NCI-H187 (cell line): ENCODE measurements at places on chromosomes 16 and 17.
A peak's percentile ranks its signal among the peaks of the same experiment; 100 is the strongest.

- DNase-seq, result no peak
Measured at GRCh38 chr16:24685539-24686432, 43.7 kb upstream of the TNRC6A start.

DNA sequence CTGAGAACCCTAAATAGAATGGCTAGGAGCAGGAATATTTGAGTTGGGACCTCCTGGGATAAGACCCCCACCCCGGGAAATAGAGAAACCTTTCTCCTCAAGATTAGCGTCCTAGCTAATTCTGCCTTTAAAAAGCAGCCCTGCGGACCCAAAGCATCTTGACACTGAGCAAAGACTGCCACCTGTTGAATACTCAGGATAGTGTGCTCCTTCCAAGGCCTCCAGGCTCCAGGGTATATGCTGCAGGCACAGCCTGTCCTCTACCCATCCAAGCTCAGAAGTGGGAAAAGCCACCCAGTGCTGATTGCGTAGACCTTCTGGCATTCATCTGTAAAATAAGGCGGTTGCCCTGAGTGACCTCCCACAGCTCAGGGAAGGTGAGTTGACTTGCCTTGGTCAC, 456.2 kb upstream of the DYNLRB2 start:
- DNase-seq, result peak; percentile 33

GRCh38 chr17:4721203-4722135, 9.8 kb upstream of the MED11 start:
- no peak for DNase-seq

DNA sequence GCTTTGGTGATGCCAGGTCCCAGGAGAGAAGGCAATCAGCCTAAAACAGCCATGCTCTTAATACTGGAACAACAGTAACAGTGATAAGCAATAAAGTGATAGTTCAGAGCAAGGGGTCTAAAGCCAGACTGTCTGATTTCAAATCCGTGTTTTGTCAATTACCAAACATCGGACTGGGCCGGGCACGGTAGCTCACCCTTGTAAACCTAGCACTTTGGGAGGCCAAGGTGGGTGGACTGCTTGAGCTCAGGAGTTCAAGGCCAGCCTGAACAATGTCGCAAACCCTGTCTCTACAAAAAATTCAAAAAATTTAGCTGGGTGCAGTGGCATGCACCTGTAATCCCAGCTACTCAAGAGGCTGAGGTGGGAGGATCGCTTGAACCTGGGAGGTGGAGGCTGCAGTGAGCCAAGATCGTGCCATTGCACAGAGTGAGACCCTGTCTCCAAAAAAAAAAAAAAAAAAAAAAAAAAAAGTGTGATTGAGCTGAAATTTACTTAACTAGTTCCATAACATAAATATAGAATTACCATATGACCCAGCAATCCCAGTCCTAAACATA, 5.1 kb downstream of the COPRS start:
- no peak for DNase-seq

DNA sequence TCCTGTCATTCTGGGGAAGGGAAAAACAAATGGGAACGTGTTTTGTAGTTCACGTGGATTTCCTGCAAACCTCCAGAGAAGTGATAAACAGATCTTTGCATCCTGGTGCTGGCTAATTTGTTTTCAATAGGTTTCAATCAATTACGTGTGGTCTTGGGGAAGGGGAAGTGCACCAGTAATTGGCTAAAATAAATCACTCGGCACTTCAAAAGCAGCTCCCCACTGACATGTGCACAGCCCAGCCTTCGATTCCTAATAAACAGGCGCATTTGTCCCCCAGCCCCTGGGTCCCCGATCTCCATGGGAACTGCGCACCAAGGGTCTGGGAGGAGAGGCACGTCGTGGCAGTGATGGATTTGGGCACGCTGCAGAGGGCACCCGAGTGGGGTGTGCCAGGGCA, 112.9 kb upstream of the GSE1 start:
- DNase-seq, result no peak

- no peak for DNase-seq
Measured at GRCh38 chr16:49048557-49048956, 233.1 kb downstream of the CBLN1 start.

GRCh38 chr17:80992077-80992947, 671 bp downstream of the CHMP6 start:
- DNase-seq, result no peak

- no peak for DNase-seq
Measured at GRCh38 chr16:81817789-81818567, 38.9 kb downstream of the PLCG2 start.

DNA sequence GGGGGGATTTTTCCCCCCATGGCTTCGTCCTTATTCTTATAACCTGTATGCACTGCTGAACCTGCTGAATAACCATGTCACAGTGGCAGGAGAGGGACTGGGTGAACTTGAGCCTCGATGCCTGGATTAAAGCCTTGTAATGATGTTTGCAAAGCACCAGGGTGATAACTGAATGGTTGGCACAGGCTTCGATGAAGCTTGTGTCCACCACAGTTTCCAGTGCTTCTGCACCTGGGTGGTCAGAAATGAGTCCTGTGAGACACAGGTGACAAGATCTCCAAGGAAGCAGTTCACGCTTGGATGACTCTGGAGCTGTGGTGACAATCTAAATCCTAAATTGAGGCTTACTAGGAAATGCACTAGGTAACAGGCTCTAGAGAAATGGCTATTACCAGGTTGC, 729.3 kb downstream of the MAF start:
- no peak for DNase-seq

- DNase-seq, result no peak
Measured at GRCh38 chr17:68867759-68868516, 87.3 kb downstream of the ABCA8 start.

DNA sequence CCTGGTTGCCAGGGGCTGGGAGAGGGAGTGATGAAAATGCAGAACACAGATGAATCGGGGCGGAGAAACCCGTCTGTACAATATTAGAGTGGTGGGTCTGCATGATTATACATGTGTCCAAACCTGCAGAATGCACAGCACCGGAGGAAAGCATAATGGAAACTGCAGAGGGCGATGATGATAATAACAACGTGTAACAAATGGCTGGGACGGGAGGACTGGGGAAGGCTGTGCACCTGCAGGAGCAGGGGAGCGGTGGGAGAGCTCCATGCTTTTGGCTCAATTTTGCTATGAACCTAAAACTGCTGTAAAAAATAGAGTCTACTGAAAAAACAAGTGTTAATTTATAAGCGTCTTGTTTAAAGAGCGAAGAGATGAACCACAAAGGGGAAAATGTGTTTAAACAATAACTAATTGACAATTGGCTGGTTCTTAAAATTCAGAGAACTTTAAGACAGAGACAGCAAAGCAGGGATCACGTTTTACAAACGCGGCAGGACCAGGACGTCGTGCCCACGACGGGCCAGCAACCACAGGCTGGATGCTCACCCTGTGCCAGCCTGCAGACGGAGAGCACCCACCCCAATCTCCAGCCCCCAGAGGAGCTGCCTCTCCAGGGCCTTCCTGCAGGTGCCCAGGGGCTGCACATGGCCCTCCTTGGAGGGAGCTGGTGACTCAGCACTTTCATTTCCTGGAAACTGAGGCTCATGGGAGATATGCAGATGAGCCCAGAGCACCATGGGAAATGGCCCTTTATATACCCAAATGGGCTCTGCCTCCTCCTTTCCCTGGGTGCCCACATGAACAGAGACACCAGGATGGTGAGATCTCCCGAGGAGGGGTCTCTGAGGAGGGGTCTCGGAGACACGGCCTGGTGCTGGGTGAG, at the start of gene TEX19:
TEX19 (plus strand) TSS at position 783 of the 886 bp plus-strand sequence. CDS start 2,904 bp downstream, outside the sequence.
- no peak for DNase-seq

GRCh38 chr17:21293831-21294210, 9.3 kb downstream of the MAP2K3 start:
- no peak for DNase-seq

- no peak for DNase-seq
Measured at GRCh38 chr16:56911771-56912571, 20.0 kb upstream of the HERPUD1 start.

DNA sequence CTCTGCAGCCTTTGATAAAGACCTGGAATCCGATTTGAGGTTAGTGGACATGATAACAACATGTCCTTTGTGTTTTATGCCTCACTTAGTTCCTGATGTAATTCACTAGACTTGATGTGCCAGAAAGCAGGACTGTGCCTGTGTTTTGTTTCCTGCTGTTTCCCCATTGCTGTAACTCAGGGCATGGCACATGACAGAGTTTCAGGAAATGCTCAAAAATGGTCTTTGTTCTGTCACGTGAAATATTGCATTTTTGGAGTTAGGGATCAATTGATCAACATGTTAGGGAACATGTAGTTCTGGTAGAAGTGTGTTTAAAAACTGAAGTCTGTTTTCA, 32.8 kb downstream of the DHX38 start:
- no peak for DNase-seq

- DNase-seq, result peak; percentile 78
Measured at GRCh38 chr17:34980353-34980680, at the start of gene LIG3. LIG3 (plus strand) TSS chr17:34980512; CDS start chr17:34983006, 2,494 bp downstream.

GRCh38 chr17:41315814-41316445, 420 bp upstream of the KRTAP17-1 start:
- DNase-seq, result no peak

GRCh38 chr16:25950586-25951281, 259.0 kb downstream of the HS3ST4 start:
- no peak for DNase-seq

GRCh38 chr16:1961651-1962067, 2.3 kb downstream of the NDUFB10 start:
- DNase-seq, result no peak

GRCh38 chr17:56165072-56165641, 11.9 kb downstream of the ANKFN1 start:
- no peak for DNase-seq

- DNase-seq, result no peak
Measured at GRCh38 chr16:50960517-50961202, 190.4 kb downstream of the SALL1 start.

DNA sequence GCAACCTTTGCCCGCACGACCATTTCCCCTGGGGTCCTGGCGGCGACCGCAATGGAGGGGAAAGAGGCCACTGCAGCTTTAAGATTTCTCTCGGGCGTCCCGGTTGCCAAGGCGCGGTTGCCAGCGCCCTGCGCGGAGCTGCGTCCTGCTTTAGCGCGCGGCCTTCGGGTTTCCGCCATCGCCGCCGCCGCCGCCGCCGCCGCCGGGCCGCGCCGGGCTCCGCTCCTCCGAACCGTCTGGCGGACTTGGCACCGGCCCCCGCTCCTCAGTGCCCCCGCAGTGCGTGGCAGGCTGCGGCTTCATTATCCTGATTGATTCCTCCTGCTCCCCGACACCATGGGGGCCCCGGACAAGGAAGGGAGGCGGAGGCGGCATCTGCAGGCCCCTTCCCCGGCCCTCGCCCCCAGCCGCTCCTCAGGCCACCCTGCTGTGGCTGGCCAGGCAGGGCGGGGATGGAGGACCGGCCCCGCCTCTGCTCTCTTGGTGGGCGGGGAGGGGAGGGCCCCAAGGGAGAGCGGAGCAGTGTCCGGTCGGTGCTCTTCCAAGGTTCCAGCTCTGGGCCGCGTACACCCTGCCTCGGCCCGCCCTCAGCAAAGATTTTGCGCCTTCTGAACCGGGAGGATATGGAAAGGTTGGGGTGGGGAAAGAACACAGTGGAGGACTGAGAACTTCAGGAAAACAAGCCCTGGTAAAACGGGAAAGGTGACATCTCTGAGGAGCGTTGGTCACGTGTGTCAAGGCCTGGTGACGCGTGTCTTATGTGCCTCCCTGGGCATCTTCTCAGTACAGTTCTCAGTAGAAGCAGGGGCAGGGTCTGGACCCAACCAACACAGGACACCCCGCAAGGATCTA, 34.0 kb downstream of the NEUROD2 start:
- DNase-seq, result peak; percentile 17

GRCh38 chr16:58584831-58585505, 44.7 kb downstream of the CNOT1 start:
- no peak for DNase-seq

DNA sequence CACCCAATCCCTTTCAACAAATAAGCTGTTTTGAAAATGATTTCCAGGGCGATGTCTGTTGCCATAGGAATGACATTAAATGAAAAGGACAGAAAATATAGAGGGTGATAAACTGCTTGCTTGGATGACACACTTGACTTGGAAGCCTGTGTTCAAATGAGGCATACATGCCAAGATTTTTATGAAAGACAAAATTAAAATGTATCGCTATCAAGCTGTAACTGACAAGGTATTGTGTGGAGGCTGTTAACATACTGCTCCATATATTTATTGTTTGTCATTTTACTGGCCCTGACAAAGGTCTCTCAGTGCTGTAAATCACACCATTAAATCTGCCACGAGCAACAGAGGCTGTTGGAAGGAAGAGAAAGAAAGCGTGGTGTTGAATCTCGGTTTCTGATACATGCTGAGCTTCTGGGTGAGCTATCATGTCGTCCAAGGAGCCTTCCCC, 456.2 kb upstream of the SALL1 start:
- no peak for DNase-seq

GRCh38 chr16:2497116-2497630, 16.6 kb upstream of the ATP6V0C start:
- no peak for DNase-seq

- DNase-seq, result no peak
Measured at GRCh38 chr16:976389-976931, 5.1 kb upstream of the SOX8 start.

GRCh38 chr16:16144416-16144815, 78.9 kb downstream of the ABCC6 start:
- DNase-seq, result no peak

- no peak for DNase-seq
Measured at GRCh38 chr17:41519501-41520224, 973 bp upstream of the KRT15 start.

GRCh38 chr16:70746040-70746707, 54.8 kb downstream of the VAC14 start:
- DNase-seq, result no peak

DNA sequence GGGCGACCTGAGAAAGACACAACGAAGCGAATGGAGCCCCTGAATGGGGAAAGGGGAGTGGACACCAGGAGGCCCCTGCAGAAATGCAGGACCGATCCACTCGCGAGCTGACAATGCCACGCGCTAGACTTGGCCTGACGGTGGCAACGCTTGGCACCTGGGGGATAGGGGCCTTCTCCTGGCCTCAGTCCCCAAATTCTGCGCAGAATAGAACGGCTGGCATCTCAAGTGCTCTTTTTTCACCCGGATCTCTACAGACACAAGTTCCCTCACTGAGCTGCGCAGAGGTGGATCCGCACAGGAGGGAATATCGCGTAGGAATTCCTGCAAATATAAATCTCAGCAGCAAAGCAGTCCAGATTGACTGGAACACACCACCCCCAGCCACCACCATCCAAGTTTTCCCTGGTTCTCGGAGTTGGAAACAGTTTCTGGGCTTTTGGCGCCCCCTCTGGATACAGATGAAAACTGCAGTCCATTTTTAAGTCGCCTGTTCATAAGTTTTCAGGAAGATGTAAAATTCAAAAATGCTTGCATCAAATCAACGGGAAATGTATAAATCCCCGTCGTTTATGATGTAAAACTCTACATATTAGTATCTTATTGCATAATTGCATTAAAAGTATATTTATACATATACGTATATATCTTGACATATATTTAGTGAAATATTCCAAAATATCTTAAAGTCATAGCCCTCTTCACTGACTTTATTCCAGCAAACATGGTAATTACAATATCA, 2.3 kb upstream of the SOX9 start:
- no peak for DNase-seq
